ENCODE measurements at places on chromosomes 3 and 15.

GRCh38 chr15:90869601-90870353 lies 1.4 kb downstream of the FURIN start:
- peak; percentile 70 for DNase-seq

DNA sequence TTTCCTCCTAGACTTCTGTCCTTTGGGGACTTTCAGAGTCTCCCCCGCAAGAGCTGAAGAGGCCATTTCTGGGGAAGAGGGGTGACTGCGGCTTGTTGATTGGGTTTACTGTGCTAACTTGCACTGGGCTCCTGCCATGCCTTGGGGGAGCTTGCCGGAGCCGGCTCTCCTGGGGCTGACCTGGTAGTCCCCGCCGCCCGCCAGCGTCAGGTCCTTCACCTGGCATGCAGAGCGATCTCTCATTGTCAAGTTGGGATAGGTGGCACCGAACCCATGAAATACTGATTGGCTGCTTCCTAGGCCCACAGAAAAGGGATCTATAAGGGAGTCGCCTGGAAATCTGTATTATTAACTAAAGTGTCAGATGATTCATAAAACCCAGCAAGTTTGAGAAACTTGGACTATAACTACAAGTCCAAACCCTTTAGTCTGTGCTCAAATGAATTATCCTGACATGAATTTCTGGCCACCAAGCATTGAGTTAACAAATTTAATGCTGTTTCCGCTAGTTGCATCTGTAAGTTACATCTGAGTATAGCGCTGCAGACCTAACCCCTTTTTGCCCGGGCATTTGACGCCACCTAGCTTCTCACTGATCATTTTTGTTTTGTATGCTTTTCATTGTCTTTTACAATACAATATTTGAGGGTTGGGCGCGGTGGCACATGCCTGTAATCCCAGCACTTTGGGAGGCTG lies 607 bp upstream of the IMP3 start:
- no peak for DNase-seq

- no peak for DNase-seq
Observed at GRCh38 chr3:194481103-194481502, 5.7 kb downstream of the ATP13A3 start.

- DNase-seq, result peak; percentile 61
Observed at GRCh38 chr15:55740981-55741832, 1.7 kb downstream of the PRTG start.

DNA sequence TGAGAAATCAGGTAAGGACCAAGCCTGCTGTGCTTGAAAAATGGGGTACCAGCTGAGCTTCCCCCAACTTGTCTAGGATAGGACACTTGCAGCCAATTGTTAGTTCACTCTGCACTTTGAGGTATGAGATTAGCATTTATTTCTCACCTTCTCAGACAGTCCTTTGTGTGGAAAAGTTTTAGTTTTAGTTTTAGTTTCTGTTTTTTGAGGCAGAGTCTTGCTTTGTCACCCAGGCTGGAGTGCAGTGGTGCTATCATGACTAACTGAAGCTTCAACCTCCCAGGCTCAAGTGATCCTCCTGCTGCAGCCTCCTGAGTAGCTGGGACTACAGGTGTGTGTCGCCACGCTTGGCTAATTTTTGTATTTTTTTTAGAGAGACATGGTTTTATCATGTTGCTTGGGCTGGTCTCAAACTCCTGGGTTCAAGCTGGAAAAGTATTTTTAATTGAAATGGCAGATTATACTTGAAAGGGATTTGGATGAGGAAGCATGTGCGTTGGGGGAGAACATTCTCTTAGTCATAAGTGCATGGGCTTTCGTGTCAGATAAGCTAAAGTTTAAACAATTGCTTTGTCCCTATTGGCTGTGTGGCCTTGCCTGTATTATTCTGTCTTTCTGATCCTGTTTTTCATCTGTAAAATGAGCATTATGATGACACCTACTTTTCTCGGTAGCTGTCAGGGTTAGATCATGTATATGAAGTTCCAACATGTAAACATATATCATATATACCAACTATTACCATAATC lies 25.2 kb upstream of the CCK start:
- DNase-seq, result no peak

GRCh38 chr3:60147249-60147950 lies 1097.6 kb upstream of the CFAP20DC start:
- DNase-seq, result no peak

DNA sequence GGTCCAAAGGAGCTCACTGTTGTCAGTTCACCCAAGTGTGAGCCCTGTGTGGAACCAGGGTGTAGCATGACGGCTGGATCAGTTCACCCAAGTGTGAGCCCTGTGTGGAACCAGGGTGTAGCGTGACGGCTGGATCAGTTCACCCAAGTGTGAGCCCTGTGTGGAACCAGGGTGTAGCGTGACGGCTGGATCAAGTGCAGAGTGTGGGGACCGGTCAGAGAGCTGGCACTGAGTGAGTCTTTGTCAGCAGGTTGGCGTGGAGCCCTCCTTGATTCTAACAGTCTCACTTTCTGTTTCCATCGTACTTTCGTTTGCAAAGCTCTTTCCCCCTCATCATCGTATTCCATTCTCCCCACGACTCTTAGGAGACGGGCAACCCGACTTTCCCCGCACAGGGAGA lies 57.9 kb upstream of the DLG1 start:
- no peak for DNase-seq

- DNase-seq, result peak; percentile 58
Observed at GRCh38 chr3:196837819-196838420, 29.8 kb upstream of the SENP5 start.

- DNase-seq, result no peak
Observed at GRCh38 chr15:69424748-69425413, 10.7 kb downstream of the KIF23 start.

DNA sequence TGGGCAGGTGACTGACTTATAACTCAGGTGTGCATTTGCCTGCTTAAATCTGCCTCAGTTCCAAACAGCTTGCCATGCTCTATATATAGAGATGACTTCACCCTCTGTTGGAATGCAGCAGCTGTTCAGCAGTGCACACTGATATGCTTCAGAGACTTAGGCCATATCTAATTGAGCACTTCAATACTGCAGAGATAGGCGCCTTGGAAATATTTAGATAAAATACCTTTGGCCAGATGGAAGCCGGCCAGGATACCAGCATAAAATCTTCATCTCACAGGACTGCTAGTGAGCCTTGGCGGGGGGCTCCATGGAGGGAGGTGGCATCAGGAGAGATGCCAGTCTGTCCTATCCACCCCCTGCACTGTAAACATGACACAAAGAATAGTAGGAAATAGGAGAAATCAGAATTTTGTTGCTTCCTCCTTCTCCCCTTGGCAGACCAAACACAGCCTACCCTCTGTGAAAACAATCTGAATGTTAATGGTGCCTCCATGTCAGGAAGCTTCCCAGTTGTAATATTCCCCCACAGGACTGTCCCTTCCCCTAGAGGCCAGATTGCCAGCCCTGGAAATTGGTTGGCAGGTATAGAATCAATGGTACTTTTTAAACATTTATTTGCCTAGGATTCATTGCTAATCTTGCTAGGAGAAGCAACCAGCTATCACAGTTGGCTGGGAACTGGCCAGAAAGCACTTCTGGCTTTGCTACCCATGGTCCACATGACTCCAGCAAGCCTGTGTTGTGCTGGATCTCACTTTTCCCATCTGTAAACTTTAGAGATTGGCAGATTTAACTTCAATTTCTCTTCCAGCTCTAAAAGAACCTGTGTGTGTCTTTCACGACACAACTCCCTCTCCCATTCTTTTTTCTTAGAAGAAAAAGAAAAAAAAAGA lies 215.5 kb upstream of the KCNMB2 start:
- no peak for DNase-seq

DNA sequence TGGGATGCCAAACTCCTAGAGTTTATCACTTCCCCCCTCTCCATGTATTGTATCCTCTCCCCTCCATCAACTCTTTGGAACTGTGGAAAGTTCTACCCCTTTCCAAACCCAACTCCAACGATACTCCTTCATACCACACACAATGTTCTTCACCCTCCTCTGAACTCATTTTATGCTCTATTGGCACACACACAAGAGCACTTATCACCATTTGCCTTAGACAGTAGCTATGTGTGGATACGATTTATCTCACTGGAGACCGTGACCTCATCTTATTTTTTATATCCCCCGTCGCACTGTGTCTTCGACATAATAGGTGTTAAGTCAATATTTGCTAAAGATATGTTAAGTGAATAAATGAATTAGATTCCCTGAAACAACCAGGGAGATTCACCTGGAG lies 316.5 kb upstream of the PROK2 start:
- no peak for DNase-seq

GRCh38 chr3:64380546-64380945 lies 155.3 kb upstream of the PRICKLE2 start:
- no peak for DNase-seq

GRCh38 chr15:45871121-45871855 lies 236.5 kb downstream of the SQOR start:
- no peak for DNase-seq

GRCh38 chr15:39486621-39487457 lies 94.0 kb upstream of the THBS1 start:
- DNase-seq, result no peak

DNA sequence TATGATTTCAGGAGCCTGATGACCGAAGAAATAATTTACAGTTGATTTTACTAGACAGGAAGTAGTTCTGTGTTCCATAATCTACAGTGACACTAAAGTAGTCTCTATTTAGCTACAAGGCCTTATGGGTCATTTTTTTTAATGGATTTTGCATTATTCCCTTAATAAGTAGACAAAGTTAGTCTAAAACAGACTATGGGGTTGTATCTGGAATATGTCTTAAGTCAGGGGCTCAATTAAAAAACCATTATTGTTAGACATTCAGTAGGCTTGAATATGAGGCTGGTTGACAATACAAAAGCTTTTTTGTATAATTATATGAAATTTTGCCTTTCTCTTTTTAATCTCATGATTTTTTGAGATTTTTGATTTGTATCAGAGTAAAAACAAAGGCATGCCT lies 820.0 kb upstream of the SEMA6D start:
- DNase-seq, result no peak

- no peak for DNase-seq
Observed at GRCh38 chr3:17747890-17748247, 5.4 kb upstream of the TBC1D5 start.

DNA sequence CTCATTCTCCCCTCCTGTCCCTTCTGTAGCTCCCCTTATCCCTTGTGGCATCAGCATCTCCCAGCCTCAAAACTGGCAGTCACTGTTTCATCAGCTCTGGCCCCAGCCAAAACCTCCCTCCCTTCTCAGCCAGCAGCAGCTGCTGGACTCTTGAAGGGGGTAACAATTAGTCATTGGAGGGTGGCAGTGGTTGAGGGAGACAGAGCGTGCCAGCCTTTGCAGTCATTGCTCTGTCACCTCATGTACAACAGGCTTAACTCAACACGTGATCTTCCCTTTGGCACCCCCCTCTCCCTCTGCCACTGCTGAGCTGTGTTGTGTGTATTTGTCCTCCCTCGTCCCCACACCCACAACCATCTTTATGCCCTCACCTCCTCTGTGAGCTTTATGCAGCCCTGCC lies 28.2 kb downstream of the RBP2 start:
- no peak for DNase-seq

- DNase-seq, result no peak
Observed at GRCh38 chr3:113825090-113825489, 13.5 kb upstream of the GRAMD1C start.

GRCh38 chr3:129052675-129053074 lies 7.9 kb upstream of the GP9 start:
- peak; percentile 25 for DNase-seq

GRCh38 chr15:70053716-70054229 lies 43.9 kb downstream of the TLE3 start:
- no peak for DNase-seq

DNA sequence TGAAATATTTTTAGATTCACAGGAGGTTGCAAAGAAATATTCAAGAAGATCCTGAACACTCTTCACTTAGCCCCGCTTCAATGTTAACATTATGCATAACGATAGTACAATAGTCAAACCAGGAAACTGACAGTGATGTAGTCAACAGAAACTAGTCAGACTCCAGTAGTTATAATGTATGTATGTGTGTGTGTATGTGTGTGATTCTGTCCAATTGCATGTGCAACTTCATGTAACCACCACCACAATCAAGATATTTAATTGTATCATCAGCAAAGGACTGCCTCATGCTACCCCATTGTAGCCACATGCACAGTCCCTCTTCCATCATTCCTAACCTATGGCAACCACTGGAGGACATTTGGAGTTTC lies 77.9 kb downstream of the APBA2 start:
- no peak for DNase-seq

- DNase-seq, result no peak
Observed at GRCh38 chr15:61653110-61653509, 407.1 kb downstream of the VPS13C start.

DNA sequence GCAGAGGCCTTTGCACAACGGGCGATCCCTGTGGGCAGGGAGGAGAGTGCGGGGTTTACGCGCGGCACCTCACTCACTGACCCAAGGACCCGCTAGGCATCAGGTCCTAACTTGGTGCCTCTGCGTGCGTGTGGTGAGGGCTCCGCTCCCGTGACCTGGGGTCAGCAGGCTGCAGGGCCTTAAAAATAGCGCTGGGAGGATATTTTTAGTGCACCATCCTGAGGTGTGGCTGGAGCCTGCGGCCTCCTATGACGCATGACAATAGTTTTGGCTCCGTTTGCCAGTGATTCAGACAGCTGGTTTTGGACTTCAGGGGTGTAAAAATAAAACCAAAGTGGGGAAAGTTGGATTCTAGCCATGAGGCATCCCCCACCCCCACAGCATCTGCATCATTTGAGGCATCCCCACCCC lies 139.0 kb downstream of the FAM43A start:
- DNase-seq, result no peak

GRCh38 chr15:75620058-75620820 lies 5.3 kb downstream of the SNUPN start:
- no peak for DNase-seq

GRCh38 chr3:134877788-134878187 lies 82.7 kb downstream of the EPHB1 start:
- no peak for DNase-seq

DNA sequence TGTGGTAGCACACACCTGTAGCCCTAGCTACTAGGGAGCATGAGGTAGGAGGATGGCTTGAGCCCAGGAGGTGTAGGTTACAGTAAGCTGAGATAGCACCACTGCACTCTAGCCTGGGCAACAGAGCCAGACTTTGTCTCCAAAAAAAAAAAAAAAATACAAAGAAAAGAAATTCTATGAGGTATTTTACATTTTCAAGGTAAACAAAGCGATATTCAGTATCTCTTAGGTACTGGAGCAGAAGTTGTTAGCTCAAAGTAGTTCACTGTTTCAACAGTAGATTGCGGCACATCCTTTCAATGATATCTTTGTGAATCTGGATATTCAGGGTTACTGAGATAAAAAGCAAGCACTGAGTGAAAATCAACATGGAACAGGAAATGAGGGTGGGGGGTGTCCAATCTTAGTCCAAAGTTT lies 318.5 kb downstream of the ZNF621 start:
- no peak for DNase-seq

DNA sequence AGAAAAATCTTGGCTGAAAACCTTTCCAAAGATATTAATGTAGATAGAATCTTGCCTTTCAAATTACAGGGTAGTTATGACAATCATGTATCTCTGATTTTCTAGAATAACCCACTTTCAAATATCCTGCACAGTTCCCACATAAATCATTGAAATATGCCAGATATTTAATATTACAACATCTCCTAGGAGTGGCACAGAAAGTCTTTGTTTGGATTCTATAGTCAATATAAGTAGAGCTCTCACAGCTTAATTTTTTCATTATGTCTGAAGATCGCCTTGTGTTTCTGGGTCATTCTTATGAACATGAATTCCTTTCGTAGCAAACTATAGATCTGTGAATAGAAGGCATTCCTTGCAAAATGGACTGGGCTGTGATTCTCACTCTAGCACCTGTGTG lies 5.0 kb downstream of the RARB start:
- DNase-seq, result no peak

GRCh38 chr3:114510201-114510600 lies 216.4 kb downstream of the TIGIT start:
- DNase-seq, result no peak

GRCh38 chr3:195269375-195270078 lies 1.4 kb downstream of the XXYLT1 start:
- no peak for DNase-seq
